Naive thymus-derived CD8-positive, alpha-beta T cell (primary cell): ENCODE measurements at places on chromosomes 1 and 21.

GRCh38 chr1:228378873-228379460 is 27.7 kb downstream of the TRIM11 start:
- no peak for DNase-seq
- peak overlapping the region; percentile 79 for H3K4me3 ChIP-seq
- H3K4me1 ChIP-seq = peaks cover 10% of the 10 kb centered on the region
- H3K36me3 ChIP-seq = no peaks in the 10 kb centered on the region
- peaks cover 21% of the 10 kb centered on the region for H3K27me3 ChIP-seq

DNA sequence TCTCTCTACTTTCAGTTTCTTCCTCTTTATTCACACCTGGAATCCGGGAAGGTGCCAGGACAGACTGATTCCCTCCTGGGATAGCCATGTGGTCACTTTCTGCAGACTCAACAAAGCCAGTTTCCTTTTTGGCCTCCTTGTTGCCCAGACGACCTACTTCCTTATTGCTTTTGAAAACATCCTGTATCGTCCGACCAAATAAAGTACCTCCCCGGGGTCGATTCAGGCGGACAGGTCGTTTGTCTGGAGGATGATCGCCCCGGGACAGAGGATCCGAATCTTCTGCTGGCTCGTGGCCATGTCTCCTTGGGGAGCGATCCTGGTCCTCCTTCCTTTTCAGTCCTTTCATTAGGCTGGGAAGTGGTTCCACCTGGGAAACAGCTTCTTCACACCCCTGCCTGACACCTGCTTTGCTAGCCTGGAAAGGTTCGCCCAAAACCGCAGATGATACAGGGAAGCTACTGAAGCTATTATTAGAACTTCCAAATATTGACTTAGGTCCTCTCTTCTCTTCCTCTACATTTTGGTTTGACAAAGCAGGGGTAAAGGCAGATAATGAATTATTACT is 1.2 kb downstream of the MCM3AP start:
- no peaks in the 10 kb centered on the region for H3K27me3 ChIP-seq
- H3K4me1 ChIP-seq = peaks cover 77% of the 10 kb centered on the region

DNA sequence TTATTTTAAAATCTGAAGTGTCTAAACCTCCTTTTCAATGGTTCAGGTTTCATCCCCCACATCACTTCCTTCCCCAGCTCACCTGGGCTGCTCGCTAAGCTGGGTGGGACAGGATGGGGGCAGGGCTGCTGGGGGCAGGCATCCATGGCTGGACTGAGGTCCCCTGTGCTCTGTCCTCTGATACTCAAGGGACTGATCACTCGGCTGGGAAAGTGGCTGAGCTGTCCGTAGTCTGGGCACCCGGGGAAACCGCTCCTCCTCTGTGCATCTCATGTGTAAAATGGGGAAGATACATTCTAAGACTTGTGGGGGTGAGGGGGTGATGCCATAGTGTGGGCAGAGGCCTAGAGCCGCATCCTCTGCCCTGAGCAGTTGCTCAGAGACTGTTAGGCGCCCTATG is 411.2 kb downstream of the MATN1 start:
- H3K36me3 ChIP-seq = no peaks in the 10 kb centered on the region
- H3K27ac ChIP-seq = no peak overlapping the region
- H3K4me1 ChIP-seq = no peaks in the 10 kb centered on the region
- peaks cover 34% of the 10 kb centered on the region for H3K27me3 ChIP-seq
- DNase-seq = no peak

GRCh38 chr1:85465099-85465785 is at the start of gene DDAH1:
TSS of gene DDAH1 (minus strand) at chr1:85465159. CDS start at chr1:85465045, 114 bp downstream.
- H3K36me3 ChIP-seq = no peaks in the 10 kb centered on the region
- peaks cover 3% of the 10 kb centered on the region for H3K4me1 ChIP-seq
- H3K27me3 ChIP-seq = peaks cover 63% of the 10 kb centered on the region
- H3K4me3 ChIP-seq = peak within 1 kb of the TSS; percentile 66

DNA sequence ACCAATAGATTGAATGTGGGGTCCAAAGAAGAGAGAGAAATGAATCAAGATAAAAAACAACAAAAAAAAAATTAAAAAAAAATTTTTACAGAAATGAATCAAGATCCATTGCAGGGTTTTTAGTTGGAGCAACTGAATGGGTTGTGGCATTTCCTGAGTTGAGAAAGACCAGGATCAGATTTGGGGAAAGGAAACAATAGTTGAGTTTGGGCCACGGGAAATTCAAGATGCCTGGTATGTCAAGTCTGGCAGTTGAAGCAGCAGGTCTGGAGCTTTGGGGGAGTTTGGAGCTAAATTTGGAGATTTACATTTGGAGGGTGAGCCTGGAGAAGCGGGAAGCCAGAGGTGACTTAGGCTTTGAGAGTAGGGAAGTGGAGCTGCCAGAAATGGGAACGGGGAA is 22.6 kb downstream of the ATP8B2 start:
- H3K27me3 ChIP-seq = no peaks in the 10 kb centered on the region
- no peak for DNase-seq
- H3K27ac ChIP-seq = peak overlapping the region; percentile 64
- peaks cover 74% of the 10 kb centered on the region for H3K36me3 ChIP-seq
- peaks cover 82% of the 10 kb centered on the region for H3K4me1 ChIP-seq
- peak overlapping the region; percentile 9 for H3K4me3 ChIP-seq

- no peak overlapping the region for H3K27ac ChIP-seq
- DNase-seq = no peak
- H3K4me3 ChIP-seq = no peak overlapping the region
- peaks cover 18% of the 10 kb centered on the region for H3K27me3 ChIP-seq
- H3K4me1 ChIP-seq = peaks cover 3% of the 10 kb centered on the region
Measured at GRCh38 chr1:181660621-181661020, 177.3 kb downstream of the CACNA1E start.

DNA sequence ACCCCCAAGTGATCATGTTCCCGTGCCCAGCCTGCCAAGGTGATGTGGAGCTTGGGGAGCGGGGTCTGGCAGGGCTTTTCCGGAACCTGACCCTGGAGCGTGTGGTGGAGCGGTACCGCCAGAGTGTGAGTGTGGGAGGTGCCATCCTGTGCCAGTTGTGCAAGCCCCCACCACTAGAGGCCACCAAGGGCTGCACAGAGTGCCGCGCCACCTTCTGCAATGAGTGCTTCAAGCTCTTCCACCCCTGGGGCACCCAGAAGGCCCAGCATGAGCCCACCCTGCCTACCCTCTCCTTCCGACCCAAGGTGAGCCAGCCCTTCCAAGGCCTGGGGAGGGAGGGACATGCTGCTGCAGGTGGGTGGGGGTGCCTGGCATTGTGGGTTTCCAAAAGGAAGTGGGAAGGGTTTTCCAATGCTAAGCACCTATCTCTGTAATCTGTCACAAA is 2.3 kb downstream of the TRIM46 start:
- no peak for DNase-seq
- H3K4me1 ChIP-seq = peaks cover 23% of the 10 kb centered on the region
- H3K27me3 ChIP-seq = no peaks in the 10 kb centered on the region
- no peaks in the 10 kb centered on the region for H3K36me3 ChIP-seq

GRCh38 chr1:201456499-201457309 is 12.3 kb downstream of the PHLDA3 start:
- no peak overlapping the region for H3K27ac ChIP-seq
- no peak for DNase-seq
- no peak overlapping the region for H3K4me3 ChIP-seq
- H3K36me3 ChIP-seq = no peaks in the 10 kb centered on the region
- peaks cover 14% of the 10 kb centered on the region for H3K27me3 ChIP-seq
- H3K4me1 ChIP-seq = no peaks in the 10 kb centered on the region

DNA sequence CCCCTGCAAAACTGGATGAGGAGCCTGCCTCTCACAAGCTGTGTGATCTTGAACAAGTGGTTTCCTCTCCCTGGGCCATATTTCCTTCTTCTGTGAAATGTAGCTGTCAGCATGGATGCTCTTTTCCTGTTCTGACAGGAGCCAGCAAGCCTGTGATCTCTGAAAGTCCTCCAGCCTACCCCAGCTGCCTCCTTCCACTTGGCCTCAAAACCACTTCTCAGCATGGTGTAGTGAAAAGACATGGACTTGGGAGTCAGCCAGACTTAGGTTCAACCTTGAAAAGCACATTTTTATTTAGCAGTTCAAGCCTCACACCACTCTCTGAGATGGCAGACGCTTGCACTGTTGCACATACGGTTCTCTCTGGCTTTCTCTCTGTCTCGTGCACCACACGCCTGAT is 292.9 kb upstream of the DUSP10 start:
- H3K36me3 ChIP-seq = no peaks in the 10 kb centered on the region
- H3K27me3 ChIP-seq = peaks cover 2% of the 10 kb centered on the region

GRCh38 chr21:44699502-44700001 is 2.6 kb downstream of the KRTAP10-12 start:
- H3K4me1 ChIP-seq = peaks cover 18% of the 10 kb centered on the region
- H3K27ac ChIP-seq = no peak overlapping the region
- DNase-seq = no peak
- no peak overlapping the region for H3K4me3 ChIP-seq

DNA sequence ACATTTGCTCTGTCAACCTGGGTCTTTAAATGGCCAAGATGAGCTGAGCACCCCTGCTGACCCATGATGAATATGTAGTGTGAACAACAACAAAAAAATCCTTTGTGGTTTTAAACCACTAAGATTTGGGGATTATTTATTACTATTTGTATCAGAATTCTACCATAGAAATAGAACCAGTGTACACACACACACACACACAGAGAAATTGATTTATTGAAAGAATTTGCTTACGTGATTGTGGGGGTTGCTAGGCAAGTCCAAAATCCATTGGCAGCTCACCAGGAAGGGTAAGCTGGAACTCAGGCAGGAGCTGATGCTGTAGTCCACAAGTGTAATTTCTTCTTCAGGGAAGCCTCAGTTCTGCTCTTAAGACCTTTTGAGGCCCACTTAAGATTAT is 82.5 kb upstream of the MAP1LC3C start:
- H3K4me3 ChIP-seq = no peak overlapping the region
- H3K27ac ChIP-seq = no peak overlapping the region
- H3K27me3 ChIP-seq = peaks cover 14% of the 10 kb centered on the region

- no peaks in the 10 kb centered on the region for H3K36me3 ChIP-seq
- no peak overlapping the region for H3K4me3 ChIP-seq
- H3K27me3 ChIP-seq = no peaks in the 10 kb centered on the region
- H3K27ac ChIP-seq = no peak overlapping the region
Measured at GRCh38 chr1:9071554-9072235, 2.3 kb upstream of the SLC2A5 start.

DNA sequence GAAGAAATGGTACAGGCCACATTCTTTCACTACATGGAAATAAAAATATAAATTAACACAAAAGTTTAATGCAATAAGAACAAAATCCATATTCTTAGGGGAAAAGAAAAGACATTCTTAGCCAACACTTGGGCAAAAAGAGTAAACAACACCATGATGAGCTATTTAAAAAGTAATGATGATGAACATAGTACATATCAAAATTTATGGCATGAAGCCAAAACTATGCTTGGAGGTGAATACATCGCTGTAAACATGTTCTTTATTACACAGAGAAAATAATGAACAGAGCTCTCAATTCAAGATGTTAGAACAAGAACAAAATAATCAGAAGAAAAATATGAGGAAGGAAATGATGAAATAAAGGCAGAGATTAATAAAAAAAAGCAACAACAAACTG is 158.2 kb downstream of the ZSCAN20 start:
- H3K27ac ChIP-seq = no peak overlapping the region
- no peak for DNase-seq
- peaks cover 83% of the 10 kb centered on the region for H3K27me3 ChIP-seq
- no peaks in the 10 kb centered on the region for H3K36me3 ChIP-seq
- no peak overlapping the region for H3K4me3 ChIP-seq

- no peak overlapping the region for H3K4me3 ChIP-seq
- no peaks in the 10 kb centered on the region for H3K36me3 ChIP-seq
- no peaks in the 10 kb centered on the region for H3K4me1 ChIP-seq
- H3K27ac ChIP-seq = no peak overlapping the region
- no peak for DNase-seq
- no peaks in the 10 kb centered on the region for H3K27me3 ChIP-seq
Measured at GRCh38 chr1:81833722-81834121, 33.0 kb downstream of the ADGRL2 start.

- peak within 1 kb of the TSS; percentile 98 for H3K4me3 ChIP-seq
- H3K4me1 ChIP-seq = peaks cover 44% of the 10 kb centered on the region
- no peaks in the 10 kb centered on the region for H3K36me3 ChIP-seq
- peak within 1 kb of the TSS; percentile 98 for H3K27ac ChIP-seq
- peaks cover 2% of the 10 kb centered on the region for H3K27me3 ChIP-seq
Measured at GRCh38 chr1:85200463-85201339, at the start of gene SYDE2. TSS of gene SYDE2 (minus strand) at chr1:85201016. CDS start at chr1:85200996, 20 bp downstream.

GRCh38 chr1:90716552-90717355 is at the start of gene BARHL2:
TSS of gene BARHL2 (minus strand) at chr1:90717302. CDS start at chr1:90717195, 107 bp downstream.
- no peak within 1 kb of the TSS for H3K27ac ChIP-seq
- H3K4me1 ChIP-seq = peaks cover 17% of the 10 kb centered on the region
- H3K4me3 ChIP-seq = peak within 1 kb of the TSS; percentile 78
- no peak for DNase-seq
- peaks cover 36% of the 10 kb centered on the region for H3K36me3 ChIP-seq

DNA sequence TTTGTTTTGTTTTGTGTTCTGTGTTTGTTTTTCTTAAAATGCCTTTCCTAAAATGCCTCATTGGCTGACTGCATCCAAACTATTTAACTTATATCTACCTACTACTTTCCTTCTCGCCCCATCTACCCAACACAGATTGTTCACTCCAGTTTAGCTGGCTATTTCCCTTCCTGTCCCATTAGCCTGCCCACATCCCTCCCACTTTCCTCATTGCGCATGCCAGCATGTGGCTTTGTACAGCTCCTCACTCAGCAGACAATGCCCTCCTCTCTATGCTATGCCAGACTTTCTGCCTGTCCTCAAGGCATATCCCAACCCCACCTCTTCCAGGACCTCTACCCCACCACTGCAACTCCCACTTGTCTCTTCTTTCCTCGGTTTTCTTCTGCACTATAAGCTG is 94.7 kb upstream of the C1orf21 start:
- H3K4me1 ChIP-seq = no peaks in the 10 kb centered on the region
- H3K27ac ChIP-seq = no peak overlapping the region
- H3K36me3 ChIP-seq = peaks cover 11% of the 10 kb centered on the region
- no peaks in the 10 kb centered on the region for H3K27me3 ChIP-seq

GRCh38 chr21:41482301-41482700 is 25.7 kb downstream of the TMPRSS2 start:
- peaks cover 6% of the 10 kb centered on the region for H3K27me3 ChIP-seq
- no peaks in the 10 kb centered on the region for H3K36me3 ChIP-seq
- H3K4me1 ChIP-seq = peaks cover 6% of the 10 kb centered on the region
- no peak for DNase-seq
- H3K4me3 ChIP-seq = no peak overlapping the region
- H3K27ac ChIP-seq = no peak overlapping the region

- no peak for DNase-seq
- H3K36me3 ChIP-seq = no peaks in the 10 kb centered on the region
- H3K4me3 ChIP-seq = no peak overlapping the region
- no peak overlapping the region for H3K27ac ChIP-seq
Measured at GRCh38 chr1:218585511-218586184, 240.5 kb downstream of the TGFB2 start.

- H3K27me3 ChIP-seq = no peaks in the 10 kb centered on the region
- peak; percentile 73 for DNase-seq
- H3K4me1 ChIP-seq = peaks cover 75% of the 10 kb centered on the region
- H3K4me3 ChIP-seq = peak overlapping the region; percentile 75
- no peaks in the 10 kb centered on the region for H3K36me3 ChIP-seq
- H3K27ac ChIP-seq = peak overlapping the region; percentile 86
Measured at GRCh38 chr1:111603979-111604378, 15.6 kb upstream of the RAP1A start.

GRCh38 chr21:44489962-44490361 is 34.7 kb downstream of the LRRC3 start:
- no peak overlapping the region for H3K4me3 ChIP-seq
- H3K27ac ChIP-seq = no peak overlapping the region
- DNase-seq = no peak
- H3K27me3 ChIP-seq = peaks cover 10% of the 10 kb centered on the region
- H3K4me1 ChIP-seq = peaks cover 3% of the 10 kb centered on the region
